ENCODE measurements at places on chromosomes 2 and 18.

GRCh38 chr2:100835006-100835659 lies 15.2 kb downstream of the NPAS2 start:
- no peak for DNase-seq

- no peak for DNase-seq
These were observed 305.5 kb downstream of the PTPRM start for GRCh38 chr18:7872569-7872968.

GRCh38 chr2:188853307-188853706 lies 120.9 kb upstream of the COL3A1 start:
- no peak for DNase-seq

DNA sequence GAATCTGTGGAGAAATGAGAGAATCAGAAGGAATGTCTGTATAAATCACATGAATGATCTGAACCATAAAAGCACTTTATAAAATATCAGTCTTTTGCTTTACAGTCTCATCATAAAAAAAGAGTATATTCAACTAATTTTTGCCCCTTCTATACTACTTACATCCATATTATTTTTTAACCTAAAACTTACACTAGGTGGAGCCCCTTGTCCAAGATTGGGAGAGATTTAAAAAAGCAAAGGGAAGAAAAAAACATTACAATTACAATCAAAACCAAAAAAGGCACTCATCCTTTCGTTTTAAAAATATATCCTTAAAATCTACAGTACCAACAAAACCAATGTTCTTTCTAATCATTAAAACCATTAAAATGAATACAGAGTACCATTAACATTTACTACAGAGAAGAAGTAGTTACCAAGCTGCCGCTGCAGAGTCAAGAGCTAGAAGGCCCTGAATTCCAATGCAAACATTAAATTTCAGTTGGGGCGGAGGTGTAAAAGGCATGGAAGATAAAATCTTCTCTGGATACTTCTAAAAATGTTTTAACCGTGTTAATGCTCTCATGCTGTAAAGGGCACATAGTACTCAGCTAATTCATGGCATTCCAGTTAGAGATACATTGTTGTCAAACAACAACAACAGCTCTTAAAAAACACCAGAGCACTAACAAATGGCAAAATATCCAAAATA lies 56.7 kb upstream of the EPB41L3 start:
- DNase-seq: no peak

DNA sequence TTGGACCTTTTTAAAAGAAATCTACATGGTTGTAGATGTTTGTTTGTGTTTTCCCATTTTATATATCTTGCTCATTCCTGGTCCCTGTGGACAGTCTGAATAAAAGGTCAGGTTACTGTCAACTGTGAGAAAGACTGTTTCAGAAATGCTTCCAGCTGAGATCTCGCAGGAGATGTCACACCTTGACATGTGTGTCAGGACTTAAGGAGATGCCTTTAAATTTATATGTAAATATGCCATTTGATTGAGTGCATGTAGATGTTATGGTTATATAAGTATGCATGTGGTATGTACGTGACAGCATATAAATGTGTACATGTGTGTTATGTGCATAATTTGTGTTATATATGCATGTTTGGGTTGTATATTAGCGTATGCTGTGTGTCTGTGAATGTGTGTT lies 2172.3 kb upstream of the CELF4 start:
- no peak for DNase-seq

GRCh38 chr18:13136056-13136903 lies 82.3 kb upstream of the LDLRAD4 start:
- no peak for DNase-seq

DNA sequence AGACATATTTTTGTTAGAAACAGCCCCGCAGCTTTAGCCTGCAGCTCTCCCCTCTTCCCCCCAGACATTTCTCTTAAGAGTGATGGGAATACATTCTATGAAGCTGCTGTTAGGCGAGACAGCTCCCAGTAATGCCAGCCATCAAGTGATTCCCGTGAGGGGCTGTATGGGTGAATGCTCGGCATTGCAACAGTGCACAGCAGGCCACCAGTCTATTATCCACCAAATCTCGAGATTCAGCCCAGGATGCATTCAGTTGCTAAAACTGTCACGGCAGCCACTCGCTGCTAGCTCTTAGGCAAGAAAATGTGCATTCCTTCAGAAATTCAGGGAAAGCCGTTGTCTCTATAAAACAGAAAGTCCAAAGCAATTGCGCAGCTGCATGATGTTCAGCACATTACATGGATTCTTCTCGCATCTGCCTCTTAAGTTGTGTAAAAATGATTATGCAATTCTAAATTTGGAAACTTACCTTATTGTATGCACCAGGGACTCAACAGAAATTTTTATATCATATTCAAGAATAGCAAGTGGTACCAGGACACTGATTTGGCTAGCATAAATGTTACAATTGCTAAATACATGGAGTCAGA lies 211.3 kb upstream of the ARL4C start:
- no peak for DNase-seq

GRCh38 chr2:96119389-96119751 lies 3.0 kb upstream of the ADRA2B start:
- DNase-seq: no peak

DNA sequence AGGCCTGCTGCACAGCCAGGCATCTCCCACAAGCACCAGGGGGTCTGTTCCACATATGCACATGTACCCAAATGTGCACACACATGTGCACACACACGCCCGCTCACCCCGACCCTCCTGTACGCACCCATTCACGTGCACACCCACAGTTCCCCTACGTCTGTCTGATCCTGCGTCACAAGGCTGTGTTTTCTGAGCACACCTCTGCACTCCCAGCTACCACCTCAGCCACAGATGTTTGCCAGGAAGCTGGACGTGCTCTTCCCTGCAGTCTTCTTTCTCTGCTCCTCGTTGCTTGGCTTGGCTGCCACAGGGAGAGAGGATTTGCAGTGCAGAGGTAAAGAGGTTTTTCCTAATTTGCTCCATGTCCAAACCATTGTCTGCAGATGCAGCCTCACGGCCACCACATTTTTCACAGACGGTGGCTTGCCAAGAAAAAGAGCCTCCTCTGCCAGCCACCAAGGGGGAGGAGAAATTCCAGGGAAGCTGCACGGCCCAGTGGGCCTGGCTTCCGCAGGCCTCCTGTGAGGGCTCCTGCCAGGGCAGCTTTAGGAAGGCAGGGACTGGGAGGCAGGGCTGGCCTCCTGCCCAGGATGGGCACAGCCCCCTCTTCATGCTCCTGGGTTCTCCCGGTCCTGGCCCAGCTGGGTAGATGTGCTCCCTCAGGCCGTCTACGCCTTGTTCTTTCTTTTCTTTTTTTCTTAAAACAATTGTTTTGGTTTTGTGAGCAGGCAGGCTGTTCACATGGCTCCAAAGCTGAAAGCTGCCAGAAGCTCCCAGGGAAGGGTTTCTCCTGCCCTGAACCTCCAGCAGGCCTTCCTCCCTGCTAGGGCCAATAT lies 29.3 kb upstream of the HS6ST1 start:
- DNase-seq: peak; percentile 58

DNA sequence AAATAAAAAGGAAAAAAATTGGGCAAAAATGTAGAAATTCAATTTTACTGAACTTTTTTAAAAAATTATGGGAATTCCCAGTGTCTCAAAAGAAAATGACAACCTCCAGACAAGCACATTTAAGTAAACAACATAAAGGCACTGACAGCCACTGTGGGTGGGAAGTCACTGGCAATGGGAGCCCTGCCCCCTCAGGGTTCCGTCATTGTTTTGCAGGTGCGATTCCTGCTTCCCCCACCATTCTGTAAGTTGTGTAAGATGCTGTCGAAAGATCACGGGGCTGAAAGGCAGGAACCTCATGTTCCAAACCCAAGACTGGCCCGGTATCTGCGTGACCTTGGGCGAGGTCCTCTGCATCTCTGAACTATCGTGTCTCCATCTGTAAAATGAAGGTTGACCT lies 15.8 kb upstream of the ASPRV1 start:
- no peak for DNase-seq

DNA sequence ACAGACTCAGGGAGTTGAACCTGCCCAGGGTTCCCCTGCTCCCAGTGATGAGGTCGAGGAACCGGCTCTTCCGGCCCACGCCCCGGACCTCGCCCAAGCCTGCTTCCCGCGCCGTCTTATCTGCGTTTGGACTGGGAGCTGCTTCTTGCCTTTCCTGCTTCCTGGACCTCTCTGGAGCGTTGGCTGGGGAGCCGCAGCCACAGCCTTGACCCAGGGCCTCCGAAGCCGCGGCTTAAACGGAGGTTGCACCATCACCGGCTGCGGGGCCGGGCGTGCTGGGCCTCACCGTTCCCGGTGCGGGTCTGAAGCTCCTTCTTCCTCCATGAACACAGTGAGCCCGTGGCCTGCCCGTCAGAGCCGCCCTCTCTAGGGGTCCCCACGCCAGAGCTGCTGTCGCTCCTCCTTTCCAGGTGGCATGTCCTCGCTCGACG lies 13.3 kb downstream of the NTSR2 start:
- no peak for DNase-seq

DNA sequence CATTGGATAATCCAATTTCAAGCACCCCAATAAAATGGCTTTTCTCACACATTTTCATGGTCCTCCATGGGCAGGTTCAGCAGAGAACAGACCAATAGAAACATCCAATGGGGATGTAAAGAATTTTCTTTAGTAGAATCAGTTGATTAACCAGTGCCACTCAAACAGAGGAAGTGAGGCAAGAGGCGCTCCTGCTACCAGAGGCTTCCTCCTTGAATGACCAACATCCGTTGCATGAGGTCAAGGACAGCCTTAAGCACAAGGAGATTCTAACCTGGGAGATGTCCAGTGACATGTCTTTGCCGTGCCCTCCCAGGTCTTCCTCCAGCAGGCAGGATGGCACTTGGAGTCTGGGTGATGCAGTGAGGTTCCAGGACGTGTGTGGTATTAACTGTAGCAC lies 146.6 kb downstream of the PIEZO2 start:
- no peak for DNase-seq

- no peak for DNase-seq
These were observed 159.1 kb downstream of the DOCK10 start for GRCh38 chr2:224883172-224883516.
